Left lung (tissue), 14 donors: ENCODE measurements at places on chromosomes 2 and 18.

- no peak for DNase-seq
Observed at GRCh38 chr2:172969609-172970008, 106.0 kb upstream of the MAP3K20 start.

DNA sequence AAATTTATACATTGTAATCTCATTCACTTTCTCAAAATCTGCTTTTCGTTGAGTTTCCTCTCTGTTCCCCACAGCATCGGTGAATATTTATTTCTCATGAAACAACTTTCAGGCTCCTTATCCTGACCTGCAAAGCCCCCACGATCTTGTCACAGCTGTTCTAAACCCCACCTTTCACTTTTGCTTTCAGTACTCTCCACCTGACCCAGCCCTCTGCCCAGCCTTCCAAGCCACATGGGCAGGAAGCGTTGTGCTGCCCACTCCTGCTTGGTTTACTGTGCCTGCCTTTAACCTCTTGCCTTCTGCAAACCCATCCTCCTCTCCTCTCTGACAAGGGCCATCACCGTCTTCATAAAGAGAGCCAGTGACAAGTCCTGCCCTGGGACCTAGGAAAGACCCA is 262.5 kb downstream of the GALR1 start:
- DNase-seq, result no peak

DNA sequence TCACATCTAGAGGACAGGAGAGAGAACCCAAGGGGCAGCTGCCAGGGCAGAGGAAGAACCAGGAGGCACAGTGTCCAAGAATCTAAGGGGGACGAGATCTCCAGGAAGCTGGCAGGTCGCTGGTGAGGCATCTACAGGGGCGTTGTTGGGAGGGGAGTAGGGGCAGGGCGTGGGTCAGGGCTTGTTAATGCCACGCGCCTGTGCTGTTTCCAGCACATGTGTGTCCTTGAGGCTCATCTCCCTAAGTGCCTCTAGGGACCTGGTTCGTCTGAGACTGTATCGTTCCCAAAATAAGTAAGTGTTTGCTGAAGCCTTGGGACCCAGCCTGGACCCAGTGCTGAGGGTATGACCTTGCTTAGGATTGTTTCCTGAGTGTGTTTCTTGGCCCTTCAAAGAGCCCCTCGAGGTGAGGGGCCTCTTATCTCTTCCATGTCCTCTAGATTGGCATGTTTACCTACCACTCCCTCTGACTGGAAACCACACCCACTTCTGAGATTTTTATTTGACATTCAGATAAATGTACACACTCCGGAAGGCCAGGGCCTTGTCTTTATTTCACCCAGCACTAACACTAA is 22.2 kb downstream of the HK2 start:
- DNase-seq, result no peak

DNA sequence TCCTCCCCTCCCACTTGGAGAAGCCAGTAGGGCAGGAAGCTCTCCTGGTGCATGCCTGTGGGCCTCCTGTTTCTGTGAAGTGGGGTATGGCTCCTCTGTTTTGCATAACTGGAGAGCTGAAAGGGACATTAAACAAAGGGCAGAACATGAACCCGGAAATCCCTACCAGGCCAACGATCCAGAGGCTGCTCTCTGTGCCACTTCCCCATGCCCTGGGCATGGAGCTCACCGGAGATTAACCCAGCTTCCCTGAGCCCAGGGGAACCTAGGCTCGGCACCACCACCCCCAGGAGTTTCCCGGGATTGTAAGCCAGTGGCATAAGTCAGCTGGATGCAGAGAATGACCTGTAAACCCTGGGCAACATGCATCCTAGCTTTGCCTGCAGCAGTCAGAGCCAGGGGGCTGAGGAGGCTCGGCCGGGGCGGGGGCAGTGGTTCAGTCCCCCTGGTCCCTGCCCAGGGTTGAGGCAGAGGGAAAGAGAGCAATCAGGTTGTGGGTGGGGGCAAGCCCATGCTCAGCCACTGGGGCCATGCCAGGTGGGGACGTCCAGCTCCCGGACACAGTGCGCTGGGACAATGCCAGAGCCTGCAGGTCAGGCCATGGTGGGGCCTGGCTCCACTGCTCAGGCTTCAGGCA is 49.5 kb downstream of the TIMM21 start:
- no peak for DNase-seq

- DNase-seq, result no peak
Observed at GRCh38 chr2:111186121-111186715, 65.5 kb downstream of the BCL2L11 start.

GRCh38 chr2:169118060-169118459 is 48.7 kb downstream of the DHRS9 start:
- no peak for DNase-seq

GRCh38 chr2:98374286-98374685 is 28.0 kb downstream of the CNGA3 start:
- no peak for DNase-seq

DNA sequence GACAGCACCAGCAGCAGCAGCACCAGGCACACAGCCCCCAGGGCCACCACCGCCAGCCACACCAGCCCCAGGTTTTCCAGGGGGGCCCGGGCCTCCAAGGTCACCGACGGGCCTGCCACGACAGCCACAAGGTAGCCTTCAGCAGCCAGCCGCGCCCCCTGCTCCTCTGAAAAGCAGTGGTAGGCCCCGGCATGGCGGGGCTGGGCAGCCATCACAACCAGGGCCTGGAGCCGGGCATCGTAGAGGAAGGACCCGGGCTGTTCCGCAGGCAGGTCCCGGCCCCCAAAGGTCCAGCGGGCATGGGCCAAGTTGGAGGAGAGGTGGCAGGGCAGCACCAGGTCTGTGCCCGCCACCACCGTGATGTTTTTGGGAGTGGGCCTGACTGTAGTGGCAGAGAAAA is 3.3 kb upstream of the ANKRD39 start:
- DNase-seq, result no peak

DNA sequence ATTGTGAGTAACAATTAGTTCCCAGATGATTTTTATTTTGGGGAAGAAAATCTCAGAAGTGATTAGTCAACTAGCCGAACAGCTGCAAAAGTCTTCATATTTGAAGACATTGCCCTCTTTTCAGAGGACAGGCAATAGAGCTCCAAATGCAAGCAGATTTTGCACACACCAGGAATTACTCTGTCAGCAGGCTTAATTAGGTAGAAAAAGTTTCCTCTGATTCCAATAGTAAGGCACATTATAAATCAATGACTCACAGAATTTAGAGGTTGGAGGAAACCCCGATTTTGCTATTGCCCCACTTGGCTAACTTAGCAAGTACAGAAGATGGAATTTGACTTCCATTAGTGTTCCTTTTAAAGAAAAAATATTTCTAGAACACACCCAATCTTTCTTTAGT is 30.7 kb upstream of the SCN1A start:
- DNase-seq, result peak; percentile 24

DNA sequence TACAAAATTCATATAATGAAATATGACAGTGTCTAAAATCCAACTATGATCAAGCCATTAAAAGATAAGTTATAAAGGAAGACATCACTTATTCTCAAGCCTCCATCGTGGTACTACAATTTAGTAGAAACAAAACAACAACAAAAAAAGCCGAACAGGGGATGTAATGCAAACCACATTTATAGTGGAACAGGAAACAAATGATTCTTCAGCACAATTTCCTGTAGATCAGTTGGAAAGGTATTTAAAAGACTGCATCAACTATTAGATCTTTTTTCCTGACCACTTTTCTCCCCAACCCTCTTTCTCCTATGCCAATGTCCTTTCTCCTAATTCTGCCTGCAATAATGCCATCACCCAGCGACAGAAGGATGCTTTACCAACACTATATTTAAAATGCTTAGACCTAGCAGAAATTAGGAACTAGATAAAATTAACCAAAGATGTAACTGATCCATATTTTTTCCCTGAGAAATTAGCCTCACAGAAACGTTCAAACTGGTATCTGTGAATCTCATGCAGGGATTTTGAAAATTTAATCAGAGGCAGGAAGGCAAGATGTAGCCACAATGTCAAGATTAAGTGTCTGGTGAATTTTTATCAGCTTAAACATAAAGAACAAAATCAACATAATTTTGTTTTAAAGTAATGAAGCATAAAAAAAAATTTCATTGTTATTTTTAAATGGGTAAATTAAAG is 271.4 kb downstream of the TCF4 start:
- DNase-seq, result no peak

DNA sequence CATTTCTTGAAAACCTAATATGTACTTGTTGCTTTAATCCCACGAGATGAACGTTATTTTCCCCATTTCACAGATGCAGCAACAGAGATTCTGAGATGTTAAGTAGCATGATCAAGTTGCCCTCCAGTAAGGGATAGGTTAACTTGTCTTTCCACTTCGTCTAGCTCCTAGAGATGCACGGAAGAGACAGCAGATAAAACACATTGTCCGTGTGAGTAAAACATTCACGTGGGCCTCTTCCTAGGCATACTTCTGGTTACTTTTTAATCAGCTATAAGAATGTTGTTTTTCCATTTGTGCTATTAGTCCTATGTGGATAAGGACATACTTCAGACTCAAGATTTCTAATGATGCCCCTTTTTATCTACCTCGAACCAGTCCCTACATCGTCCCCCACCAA is 1.2 kb upstream of the ARHGAP28 start:
- no peak for DNase-seq

DNA sequence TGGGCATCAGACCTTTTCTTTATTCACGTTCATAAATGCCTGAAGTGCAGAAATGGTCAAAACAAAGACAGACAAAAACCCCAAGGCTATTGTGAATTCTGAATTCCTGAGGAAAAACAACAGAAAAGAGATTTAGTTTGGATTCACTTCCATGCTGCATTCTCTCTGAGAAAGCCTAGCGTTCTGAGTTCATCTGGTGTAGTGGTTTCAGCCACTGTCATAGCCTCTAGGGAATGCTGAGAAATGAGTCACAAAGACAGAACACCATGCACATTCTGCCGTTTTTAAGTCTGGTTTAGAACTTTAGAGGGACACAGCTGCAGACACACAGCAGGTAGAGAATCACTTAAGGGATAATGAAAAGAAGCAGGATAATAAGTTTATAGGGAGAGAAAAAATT is 93.8 kb downstream of the LRP1B start:
- DNase-seq, result no peak

GRCh38 chr2:101328474-101329007 is 20.0 kb upstream of the RNF149 start:
- DNase-seq, result peak; percentile 50

GRCh38 chr2:235183786-235184185 is 232.0 kb downstream of the SH3BP4 start:
- no peak for DNase-seq

- DNase-seq, result no peak
Observed at GRCh38 chr2:176508984-176509740, 239.9 kb downstream of the MTX2 start.

- no peak for DNase-seq
Observed at GRCh38 chr2:31380243-31380642, 34.3 kb downstream of the XDH start.

- no peak for DNase-seq
Observed at GRCh38 chr18:12819841-12820240, 64.2 kb downstream of the PTPN2 start.

GRCh38 chr2:85534881-85535280 is 4.1 kb upstream of the MAT2A start:
- no peak for DNase-seq

GRCh38 chr2:161384864-161385263 is 31.2 kb upstream of the TBR1 start:
- no peak for DNase-seq

DNA sequence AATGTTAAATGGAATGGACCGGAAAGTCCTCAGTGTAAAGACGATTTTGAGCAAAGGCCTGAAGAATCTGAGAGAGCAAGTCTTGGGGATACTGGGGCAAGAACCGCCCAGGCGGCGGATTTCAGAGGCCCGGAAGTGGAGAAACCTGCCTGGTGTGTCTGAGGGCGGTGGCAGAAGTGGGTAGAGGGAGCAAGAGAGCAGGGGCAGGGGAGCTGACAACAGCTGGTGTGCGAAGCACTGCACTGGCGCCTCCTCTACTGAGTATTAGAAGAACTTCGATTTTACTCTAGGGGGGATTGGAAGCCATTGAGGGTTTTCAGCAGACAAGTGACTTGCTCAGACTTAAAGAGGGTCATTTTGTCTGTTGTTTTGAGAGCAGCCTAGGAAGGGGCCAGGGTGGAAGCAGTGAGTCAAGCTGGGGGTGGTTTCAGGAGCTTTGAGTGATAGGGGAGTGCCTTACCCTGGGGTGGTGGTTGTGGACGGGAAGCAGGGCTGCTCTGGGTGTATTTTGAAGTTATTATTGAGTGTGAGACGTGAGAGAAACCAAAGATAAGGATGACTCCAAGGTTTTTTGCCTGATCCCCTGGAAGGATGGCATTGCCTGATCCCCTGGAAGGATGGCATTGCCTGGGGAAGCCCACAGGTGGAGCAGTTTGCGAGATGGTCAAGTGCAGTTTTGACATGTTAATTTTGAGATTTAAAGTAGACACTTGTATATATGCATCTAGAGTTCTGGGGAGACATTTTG is 52.5 kb downstream of the ZNF236 start:
- no peak for DNase-seq

DNA sequence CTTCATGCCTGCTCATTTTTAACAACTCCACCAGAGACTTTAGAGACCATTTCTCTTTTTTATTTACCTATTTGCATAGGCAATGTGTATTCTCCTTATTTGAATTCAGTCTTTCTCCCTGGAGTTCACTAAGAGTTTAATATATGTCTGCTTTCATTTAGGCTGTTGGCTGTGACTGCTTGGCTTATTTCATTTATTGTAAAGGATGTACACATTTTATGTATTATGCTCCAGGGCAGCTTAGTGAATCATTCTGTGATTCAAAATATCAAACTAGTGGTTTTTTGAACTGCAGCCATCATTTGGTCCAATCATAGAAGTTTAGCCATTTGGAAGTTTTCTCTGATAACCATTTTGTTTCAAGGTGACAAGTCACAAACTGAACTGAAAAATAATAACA is 229.6 kb downstream of the LPIN1 start:
- no peak for DNase-seq
